ENCODE measurements at places on chromosomes 2 and 18. TPM values are rescaled to one million over a fixed set of nuclear protein-coding genes. Genes with fewer than 3 reads are reported as not detected.

DNA sequence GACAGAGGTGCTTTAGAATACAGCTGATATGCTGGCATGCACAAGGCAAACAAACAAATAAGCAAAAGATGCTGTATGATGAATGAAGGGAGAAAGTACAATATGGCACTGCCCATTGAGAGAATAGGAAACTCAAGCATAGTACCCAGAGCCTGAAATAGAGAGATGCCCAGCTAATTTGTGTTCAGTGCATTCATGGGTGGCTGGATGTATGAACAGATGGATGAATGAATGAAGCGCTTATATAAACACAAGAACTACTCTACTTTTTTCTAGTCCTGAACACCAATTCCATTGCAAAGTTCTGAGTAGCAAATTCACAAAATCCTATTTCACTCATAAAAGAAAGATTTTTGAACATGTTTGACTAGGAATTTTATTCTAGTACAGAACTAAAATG is 756.3 kb downstream of the SATB2 start:
- no peak for DNase-seq

IL36B gene
- not detected for total RNA-seq

MGAT4A gene
- total RNA-seq, result 5.6 TPM

LYPD6 gene
- 10.9 TPM for total RNA-seq

DNA sequence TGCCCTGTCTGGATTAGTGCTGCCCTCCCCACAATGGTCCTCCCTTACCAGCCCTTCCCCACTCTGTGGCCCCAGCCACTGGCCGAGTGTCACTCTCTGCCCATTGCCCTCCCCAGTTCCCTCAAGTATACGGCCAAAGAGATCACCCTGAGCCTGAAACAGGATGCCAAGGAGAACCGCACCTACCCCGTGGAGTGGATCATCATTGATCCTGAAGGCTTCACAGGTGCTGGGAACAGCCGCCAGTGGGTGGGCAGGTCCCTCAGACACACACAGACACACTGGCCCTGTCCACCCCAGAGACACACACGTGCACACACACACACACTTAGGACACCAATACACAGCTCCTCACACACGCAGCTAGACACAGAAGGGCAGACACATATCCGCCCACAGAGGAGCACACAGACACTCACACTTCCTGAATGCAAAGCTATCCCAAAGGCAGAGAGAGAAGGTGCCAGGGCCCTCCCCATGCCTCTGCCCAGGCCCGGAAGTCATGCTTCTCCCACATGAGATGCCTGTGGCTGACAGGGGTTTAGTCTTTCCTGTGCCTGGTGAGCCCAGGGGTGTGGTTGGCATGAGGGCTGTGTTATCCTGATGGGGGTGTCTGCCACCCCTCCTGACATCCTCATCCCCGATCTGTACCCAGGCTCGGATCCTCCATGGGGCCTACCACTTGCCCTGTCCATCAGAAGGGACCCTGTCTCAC is 2.9 kb downstream of the CHRND start:
- DNase-seq, result no peak

DNA sequence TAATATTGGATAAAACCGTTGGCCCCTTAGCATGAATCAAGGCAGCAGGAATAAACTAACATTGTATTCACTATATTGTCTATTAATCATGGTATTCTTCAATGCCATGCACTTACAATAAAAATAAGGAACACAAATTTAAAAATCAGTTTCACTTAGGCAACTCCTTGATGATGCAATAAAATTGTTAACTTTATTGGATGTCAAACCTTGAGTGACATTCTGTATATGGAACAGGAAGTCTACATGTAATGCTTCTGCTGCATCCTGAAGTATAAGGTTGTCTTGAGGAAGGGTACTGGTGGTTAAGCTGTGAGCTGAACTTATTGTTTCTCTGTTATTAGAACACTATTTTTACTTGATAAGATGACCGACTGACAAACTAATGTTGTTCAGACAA is 605.5 kb downstream of the SATB2 start:
- DNase-seq, result no peak

DNA sequence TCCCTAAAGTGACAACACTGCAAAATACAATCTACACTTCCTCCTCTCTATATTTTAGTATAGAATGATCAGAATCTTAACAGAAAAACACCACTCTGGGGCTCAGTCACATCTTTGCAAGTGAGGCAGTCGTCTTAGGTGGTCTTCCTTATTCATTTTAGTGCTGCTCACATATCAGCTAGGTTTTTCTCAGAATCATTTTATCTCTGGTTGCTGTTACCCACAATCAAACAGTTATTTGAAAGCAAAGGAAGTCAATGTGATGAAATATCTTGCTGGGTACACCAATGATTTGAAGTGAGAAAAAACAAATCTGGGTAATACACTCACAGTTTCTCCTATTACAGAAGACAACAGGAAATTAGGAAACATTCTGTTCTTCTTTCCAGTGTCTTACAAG is 275.2 kb downstream of the DSEL start:
- no peak for DNase-seq

Data from GM23338 (cell line).